ELF-1 (cell line): ENCODE measurements at places on chromosomes 2 and 18.

GRCh38 chr18:13613591-13614501 is 112.5 kb downstream of the FAM210A start:
- no peak for DNase-seq

DNA sequence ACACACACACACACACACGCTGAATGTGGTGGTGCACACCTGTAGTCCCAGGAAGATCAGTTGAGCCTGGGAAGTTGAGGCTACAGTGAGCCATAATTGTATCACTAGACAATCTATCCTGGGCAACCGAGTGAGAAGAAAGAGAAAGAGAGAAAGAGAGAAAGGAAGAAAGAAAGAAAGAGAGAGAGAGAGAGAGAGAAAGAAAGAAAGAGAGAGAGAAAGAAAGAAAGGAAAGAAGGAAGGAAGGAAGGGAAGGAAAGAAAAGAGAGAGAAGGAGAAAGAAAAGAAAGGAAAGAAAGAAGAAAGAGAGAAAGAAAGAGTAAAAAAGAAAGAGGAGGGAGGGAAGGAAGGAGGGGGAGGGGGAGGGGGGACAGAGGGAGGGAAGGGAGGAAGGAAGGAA is 150.0 kb upstream of the MAP3K20 start:
- DNase-seq = no peak

DNA sequence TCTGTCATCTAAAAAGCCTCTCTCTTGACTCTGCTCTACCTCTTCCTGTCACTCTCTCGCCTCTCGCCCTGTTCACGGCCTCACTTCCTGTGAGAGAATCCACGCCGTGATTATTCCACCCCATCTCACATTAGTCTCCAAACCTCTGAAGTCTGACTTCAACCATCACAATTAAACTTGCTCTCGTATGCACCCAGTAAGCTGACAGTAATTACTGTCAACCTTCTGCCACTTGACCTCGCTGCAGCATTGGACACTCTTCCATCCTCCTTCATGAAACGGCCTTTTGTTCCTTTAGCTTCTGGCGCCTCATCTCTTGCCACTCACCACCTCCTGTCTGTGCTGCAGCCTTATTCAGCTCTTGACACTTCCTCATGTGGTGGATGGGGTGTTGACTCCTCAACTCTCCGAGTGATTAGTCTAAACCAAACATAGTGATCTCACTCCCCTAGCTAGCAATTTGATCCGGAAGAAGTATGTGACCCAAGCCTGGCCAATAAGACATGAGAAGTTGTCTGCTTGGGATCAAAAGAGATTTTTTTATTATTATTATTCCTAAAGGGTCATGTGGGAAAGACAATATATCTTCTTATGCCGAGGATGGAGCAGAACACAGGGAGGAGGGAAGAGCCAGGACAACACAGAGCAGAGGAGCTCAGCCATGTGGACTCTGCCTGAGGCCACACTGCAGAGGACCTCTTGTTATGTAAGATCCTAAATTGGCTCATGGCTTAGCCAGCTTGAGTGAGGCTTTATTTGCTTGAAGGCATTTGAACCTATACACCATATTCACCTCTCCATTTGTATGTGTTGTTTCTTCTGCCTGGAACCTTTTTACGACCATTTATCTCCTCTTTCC is 38.4 kb upstream of the MYO1B start:
- DNase-seq = no peak

DNA sequence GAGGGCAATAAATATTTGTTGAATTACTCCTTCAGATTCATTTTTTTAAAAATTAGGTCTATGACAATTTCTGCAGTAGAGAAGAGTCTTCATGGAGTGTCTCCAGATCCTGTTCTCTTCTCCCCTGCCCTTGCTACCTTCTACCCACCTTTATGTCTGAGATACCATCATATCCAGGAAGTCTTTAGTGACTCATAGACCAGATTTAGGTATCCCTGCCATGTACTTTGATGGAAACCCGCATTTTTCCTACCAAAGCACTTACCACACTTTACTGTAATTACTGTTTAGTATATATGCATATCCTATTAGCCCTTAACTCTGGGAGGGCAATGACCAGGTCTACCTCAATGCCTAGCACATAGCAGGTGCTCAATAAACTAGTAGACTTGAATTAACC is 11.6 kb downstream of the ZNF397 start:
- no peak for DNase-seq

DNA sequence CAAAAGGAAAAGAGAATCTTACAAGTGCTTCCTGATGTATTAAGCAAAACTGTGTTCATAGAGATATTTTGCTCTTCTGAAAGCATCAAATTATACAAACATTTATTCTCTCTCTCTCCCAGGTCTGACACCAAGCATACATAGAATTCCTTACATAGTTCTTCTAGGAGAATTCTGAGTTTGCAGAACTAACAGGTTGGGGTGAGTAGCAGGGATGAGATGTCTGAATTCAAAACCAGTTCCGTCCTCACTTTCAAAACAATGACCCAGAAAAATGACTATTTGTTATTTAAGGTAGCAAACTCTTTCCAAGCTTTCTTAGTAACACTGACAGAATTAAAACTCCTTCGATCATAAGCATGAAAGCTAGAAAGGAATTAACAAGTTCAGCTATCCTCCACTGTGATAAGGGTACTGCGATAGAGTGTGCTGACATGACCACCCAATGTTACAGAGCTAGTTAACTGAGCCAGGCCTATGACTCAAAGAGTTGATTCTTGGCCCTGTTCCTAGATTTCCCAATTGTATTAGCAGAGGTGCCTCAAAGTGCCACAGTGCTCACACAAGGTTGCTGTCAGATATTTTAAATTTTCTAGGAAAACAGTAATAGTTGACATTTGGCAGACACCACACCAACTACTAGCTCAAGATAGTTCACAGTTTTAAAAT is 85.8 kb upstream of the SETBP1 start:
- no peak for DNase-seq

DNA sequence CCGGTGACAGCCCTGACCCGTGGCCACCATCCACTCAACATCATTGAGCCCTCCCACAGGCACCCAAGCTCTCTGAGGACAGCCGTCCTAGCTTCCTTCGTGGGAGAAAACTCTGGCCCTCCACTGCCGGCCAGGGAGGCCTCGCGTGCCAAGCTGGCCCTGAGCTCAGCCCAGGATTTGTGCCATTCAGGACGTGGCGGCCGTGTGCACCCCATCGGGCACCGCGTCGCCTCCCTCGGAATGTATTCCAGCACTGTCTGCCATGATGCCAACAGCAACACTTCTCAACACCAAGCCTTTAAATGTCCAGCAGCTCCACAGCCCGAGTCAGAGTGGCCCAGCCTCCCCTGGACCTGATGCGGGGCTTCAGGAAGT is 35.7 kb downstream of the ZNF516 start:
- no peak for DNase-seq

- no peak for DNase-seq
These were observed 88.5 kb downstream of the SOCS6 start for GRCh38 chr18:70377317-70377799.

DNA sequence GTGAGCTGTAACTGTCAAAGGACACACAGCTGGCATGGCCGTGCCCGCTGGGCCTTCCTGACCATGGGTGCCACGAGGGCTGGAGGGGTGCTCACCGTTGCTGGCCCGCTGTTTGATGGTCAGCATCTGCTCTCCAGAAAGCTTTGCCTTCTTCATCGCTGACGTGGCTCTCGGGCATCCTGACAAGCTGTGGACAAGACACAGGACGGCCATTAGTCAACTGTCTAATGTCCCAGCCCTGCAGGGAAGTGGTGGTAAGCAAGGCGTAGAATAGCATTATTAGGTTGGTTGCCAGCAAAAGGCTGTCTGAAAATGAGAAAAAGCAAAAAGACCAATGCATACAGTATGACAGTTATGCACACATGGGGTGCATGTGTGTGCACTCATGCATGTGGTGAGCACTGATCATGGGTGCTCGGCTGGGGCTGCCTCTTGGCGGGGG is 64.7 kb upstream of the PXDN start:
- no peak for DNase-seq
